ENCODE measurements at places on chromosomes 4 and X.

GRCh38 chr4:115803825-115804224 is 690.4 kb upstream of the NDST4 start:
- no peak for DNase-seq

DNA sequence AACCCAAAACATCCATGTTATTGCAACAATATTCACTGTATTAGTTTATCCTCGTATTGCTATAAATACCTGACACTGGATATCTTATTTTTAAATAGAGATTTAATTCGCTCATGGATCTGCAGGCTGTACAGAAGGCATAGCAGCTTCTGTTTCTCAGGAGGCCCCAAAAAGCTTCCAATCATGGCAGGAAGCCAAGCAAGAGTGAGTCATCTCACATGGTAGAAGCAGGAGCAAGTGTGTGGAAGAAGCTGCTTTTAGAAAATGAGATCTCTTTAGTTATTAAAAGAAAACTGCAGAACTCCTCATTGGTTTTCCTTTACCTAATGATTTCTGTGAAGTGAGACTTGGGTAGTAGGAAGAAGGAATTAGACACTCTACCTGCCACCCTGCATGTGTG is 16.4 kb downstream of the ZNF732 start:
- peak; percentile 2 for DNase-seq

DNA sequence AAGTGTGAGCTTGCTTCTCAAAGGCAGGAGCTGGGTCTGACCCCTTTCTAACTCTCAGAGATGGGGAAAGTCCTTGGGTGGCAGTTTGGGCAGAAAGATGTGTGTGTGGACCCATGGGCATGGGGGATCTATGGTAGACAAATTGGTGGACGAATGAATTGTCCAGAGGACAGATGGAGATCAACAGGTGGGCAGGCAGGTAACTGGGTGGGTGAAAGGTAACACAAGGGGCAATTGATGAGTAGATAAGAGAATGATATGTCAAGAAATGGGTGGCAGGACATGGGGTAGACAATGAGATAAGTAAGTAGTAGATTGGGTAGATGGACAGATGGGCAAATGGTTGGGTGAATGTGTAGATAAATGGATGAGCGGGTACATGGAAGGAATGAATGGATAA is 2.9 kb upstream of the KCND1 start:
- DNase-seq = no peak

DNA sequence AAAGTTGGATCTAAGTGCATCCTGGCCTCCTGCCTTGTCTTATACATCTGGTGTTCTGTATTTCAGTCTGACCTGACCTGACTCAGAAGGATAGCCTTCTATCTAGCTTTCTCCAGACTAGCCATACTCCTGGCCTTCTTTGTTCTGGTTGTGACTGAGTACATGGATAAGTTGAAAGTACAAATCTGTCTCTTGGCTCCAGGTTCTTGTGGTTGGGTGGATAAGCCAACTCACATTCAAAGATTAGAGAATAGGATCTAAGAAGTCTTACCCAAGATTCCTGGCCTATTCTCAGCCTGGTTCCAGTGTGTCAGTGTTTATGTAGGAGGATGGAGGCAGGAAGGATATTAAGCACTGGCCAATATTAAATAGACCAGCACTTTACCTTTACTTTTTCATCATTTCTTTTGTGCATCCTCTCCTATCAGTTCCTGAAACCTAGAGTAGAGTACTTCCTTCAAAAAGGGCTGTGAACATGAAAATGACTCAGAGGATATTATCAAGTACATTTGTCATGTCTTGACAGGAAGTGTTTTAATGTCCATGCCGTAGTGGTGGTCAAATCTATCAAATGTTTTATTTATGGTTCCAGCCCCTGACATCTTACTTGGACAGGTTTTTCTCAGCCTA is 123.5 kb downstream of the IL15 start:
- DNase-seq = peak; percentile 17

DNA sequence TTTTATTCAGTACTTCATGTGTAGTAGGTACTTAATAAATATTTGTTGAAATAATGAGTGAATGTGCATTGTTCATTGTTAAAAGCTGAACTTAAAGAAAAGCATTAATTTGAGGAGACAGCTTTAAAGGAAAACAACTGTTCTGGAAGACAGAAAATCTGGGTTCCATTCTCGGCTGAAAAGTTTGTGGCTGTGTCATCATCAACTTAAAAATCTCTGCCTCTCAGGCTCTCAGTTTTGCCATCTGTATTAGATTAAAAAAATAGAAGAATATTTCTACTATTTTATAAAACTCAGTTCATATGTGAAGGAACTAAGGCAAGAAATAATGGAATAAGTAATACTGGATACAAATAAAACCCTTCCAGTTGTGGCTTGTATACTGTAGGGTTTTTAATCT is 62.5 kb downstream of the FSTL5 start:
- DNase-seq = no peak

GRCh38 chr4:86993909-86994681 is 59.3 kb downstream of the AFF1 start:
- no peak for DNase-seq

DNA sequence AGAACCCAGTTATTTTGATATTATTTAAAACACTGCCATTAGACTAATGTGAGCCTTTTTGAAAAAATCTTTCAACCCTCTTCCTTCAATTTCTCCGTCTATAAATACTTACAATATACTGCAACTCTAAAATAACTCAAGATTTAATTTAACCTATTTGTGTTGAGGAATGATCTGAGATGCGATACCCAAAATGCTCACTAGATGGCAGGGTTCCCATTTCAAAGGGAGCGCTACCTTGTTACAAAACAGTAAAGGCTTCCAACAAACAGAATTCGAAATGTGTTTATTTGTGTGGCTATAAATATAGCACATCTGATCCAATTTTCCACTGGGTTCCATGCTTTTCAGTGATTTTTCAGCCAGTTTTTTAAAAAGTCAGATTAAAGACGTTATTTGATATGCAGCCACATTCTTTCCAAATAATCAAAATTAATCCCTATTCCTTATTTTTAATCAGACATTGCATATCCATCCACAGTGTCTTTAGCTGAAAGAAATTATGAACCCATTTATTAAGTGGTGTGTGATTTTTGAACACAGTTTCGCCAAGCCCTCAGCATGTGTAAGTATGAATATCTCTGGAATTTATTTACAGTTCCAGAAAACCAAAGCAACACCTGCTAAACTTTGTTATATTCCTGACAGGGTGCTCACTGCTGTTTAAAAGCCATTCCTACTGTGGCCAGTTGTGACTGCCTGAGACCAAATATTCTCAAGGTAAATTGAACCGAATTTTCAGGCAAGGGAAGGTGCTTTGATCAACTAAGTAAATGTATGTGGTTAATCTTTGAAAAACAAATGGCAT is 668.0 kb upstream of the LCORL start:
- DNase-seq = peak; percentile 55

DNA sequence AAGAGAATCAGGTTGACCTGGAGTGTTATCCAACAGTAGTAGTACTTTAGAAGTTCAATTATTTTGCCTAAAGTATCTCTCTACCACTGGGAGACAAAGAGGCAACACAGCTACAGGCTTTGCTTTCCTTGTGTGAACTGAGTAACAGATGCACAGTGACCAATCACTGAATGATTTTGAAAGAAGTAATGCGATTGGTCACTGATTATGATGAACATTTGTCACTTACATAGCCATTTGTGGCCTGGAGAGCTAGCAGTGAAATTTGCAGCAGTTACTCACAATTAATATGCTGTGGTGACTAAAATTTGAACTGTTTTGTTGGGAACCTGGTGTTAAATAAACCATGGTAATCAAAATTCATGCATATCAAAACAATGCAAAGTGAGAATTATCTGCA is 508.7 kb upstream of the DIPK2B start:
- DNase-seq = peak; percentile 68
